ENCODE measurements at places on chromosomes 7 and 10.

DNA sequence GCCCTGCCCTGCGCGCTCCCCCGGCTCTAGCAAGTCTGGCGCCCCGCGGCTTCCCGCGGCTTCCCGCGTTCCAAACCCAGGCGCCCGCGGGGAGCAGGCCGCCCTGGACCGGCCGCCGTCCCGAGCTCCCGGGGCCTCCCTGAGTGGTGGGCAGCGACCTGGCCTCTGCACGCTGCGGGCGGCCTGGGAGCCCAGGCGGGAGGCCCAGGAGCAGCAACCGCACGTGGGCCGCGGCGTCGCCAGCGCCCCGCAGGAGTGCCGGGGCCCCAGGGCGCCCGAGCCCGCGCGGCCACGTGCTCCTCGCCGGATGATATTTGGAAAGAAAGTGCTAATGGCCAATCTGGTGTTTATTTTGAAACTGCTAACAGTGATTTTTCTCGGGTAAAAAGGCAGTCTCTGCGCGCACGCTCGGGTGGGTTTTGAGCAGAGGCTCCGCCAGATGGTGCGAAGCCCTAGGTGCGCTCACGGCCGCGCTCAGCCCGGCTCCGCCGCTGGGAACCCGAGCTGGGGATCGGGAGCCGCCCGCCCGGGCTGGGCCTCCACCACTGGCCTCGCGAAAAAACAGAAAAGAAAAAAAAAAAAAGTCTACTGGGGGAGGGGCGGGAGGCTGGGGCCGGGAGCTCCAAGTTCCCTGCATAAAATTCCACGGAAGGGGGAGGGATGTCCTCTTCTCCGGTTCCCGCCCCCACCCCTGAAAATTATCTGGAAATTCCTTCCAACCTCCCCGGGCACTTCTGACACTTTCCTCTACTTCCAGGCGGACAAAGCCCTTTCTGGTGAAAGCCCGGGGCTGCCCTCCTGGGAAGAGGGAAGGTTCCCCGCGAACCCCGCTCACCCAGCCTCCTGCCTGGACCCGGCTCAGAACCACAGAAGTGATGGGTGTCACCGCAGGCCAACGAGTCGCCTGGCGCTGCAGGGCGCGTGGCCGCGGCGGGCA, 4.3 kb downstream of the EBF3 start:
- no peak for DNase-seq

GRCh38 chr7:101743995-101744360, 73.4 kb upstream of the CUX1 start:
- DNase-seq = no peak

- no peak for DNase-seq
Observed at GRCh38 chr7:101927802-101928201, 110.4 kb downstream of the CUX1 start.

GRCh38 chr7:139655305-139655704, 122.5 kb downstream of the HIPK2 start:
- DNase-seq = no peak

- no peak for DNase-seq
Observed at GRCh38 chr7:151844071-151844824, 32.7 kb downstream of the PRKAG2 start.

- no peak for DNase-seq
Observed at GRCh38 chr10:44948642-44949041, 11.0 kb upstream of the RASSF4 start.

DNA sequence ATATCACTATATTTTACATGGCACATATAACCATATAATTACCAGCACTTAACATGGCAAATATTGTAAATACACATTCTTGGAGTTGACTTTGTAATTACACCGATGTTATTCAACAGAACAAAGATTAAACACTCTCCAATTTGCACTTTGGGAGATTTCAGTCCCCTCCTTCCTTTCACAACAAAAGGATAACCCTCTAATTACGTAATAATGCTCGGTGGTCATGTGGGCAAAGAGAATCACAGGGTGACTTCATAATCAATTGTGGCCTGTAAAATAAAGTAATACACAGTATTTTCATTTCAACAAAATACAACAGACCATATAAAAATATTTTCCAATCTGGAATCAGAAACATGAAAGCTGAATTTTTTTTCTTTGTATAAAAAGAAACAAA, 73.2 kb downstream of the RHOBTB1 start:
- no peak for DNase-seq

DNA sequence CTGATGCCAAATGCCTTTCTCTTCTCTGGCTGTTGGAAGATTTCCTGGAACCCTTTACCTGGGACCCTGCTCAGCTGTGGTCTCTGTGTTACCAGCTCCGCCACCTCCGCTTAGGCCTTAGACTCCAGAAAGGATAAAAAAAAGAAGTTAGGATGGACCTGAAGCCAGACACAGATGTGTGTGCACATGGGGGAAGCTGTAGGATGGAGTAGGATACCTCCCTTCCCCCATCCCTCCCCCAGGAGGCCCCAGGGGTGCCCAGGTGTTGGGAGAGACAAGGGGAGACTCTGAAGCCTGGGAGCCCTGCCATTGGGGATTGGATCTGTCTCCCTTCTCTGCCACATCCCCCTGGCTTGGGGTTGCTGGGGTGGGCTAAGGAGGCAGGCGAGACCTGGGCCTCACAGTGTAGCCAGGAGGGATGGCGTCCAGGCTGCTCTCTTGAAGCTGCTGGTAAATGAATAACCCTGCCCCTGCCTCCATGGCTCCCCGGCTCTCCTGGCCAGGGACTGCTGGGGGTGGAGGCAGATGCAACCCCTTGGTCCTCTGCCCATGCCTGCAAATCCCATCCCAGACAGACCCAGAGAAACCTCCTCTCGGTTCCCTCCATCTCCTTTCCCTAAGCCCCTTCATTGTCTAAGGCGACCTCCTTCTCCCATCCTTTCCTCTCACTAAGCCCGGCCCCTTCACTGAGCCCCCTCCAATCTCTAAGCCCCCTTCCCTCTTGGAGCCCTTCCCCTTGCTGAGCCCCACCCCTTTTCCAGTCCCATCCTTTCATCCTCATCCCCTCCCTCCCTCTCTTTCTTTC, 8.0 kb downstream of the CLDN3 start:
- DNase-seq = no peak
